ENCODE measurements at places on chromosomes 16 and 17. TPM values are rescaled to one million over a fixed set of nuclear protein-coding genes. Genes with fewer than 3 reads are reported as not detected.

- H3K27ac ChIP-seq: no peak overlapping the region
- peaks cover 3% of the 10 kb centered on the region for H3K36me3 ChIP-seq
- no peaks in the 10 kb centered on the region for H3K27me3 ChIP-seq
- H3K4me1 ChIP-seq: peaks cover 21% of the 10 kb centered on the region
- H3K4me3 ChIP-seq: no peak overlapping the region
- no peak for DNase-seq
These were observed 10.0 kb downstream of the PITPNC1 start for GRCh38 chr17:67386965-67387551.

DNA sequence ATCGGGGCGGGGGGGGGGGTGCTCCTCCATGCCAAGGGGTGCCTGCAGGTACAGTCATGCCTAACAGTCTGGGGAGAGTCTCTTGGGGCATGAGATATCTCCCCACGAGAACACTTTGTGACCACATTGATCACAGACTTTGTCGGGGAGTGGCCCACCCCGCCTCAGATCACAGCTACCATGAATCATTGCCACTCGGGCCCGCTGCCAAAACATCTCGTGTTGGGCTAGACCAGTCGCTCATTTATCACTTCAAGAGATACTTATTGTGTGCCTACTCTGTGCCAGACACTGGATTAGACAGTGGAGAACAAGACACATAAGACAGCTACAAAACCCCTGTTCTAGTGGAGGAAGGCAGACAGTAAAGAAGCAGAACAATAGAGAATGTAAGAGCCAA lies 72.6 kb downstream of the CLEC16A start:
- no peak overlapping the region for H3K27ac ChIP-seq
- no peak for DNase-seq
- H3K4me1 ChIP-seq: peaks cover 13% of the 10 kb centered on the region
- H3K4me3 ChIP-seq: no peak overlapping the region

GRCh38 chr16:88458039-88458772 lies 5.1 kb downstream of the ZFPM1 start:
- peaks cover 22% of the 10 kb centered on the region for H3K4me1 ChIP-seq
- H3K27ac ChIP-seq: no peak overlapping the region
- no peaks in the 10 kb centered on the region for H3K27me3 ChIP-seq
- no peak for DNase-seq

GRCh38 chr17:40936976-40937375 lies 470 bp downstream of the KRT23 start:
- H3K4me1 ChIP-seq: peaks cover 6% of the 10 kb centered on the region
- no peak overlapping the region for H3K4me3 ChIP-seq
- no peak for DNase-seq
- H3K36me3 ChIP-seq: no peaks in the 10 kb centered on the region

Gene PROCA1
- 3.0 TPM for total RNA-seq

- H3K27me3 ChIP-seq: no peaks in the 10 kb centered on the region
- H3K4me3 ChIP-seq: peak overlapping the region; percentile 18
- H3K4me1 ChIP-seq: peaks cover 57% of the 10 kb centered on the region
These were observed 10.9 kb upstream of the IL34 start for GRCh38 chr16:70635336-70636016.

DNA sequence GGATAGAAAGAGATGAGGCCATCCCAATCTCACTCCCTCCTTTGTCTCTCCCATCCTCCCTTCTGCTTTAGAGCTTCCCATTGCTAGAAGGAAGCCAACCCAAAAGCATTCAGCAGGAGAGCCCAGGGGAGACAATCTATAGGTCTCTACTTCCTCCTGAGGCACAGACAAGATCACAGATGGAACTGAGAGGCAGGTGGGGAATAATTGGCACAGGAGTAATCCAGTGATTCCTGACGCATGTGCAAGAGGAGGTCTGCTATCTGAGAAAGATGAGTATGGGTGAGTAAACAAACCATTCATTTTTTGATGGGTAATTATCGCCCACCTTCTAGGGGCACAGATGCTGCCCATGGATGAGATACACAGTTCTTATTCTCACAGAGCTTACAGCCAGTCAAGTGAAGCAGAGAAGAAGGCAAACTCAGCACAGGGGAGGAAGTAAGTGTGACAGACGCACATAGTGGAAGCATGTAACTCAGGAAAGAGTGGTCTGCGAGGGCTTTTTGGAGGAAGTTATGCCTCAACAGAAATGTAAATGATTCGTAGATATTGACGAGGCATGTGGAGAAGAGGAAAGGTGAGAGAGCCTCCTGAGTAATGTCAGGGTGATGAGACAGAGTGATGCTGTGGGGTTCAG lies 88.9 kb upstream of the HLF start:
- no peaks in the 10 kb centered on the region for H3K27me3 ChIP-seq
- H3K4me1 ChIP-seq: peaks cover 25% of the 10 kb centered on the region
- no peak for DNase-seq
- H3K4me3 ChIP-seq: no peak overlapping the region
- H3K27ac ChIP-seq: no peak overlapping the region

DNA sequence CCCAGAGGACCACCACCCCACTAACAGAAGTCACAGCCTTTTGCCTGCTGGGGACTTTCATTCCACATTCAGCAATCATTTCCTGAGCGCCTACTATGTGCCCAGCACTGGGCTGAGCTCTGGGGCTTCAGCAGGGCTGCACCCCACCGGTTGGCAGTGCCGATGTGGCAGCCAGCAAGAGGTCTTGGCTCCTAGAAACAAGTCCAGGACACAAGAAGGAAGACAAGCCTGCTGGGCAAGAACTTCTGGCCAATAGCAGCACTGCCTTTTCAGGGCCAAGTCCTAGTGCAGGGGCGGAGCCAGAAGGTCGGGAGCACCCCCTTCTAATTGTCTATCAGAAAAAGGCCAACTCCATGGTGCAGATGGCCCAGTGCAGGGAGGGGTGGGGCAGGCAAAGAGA lies 13.0 kb upstream of the HOXB9 start:
- no peaks in the 10 kb centered on the region for H3K4me1 ChIP-seq
- no peaks in the 10 kb centered on the region for H3K36me3 ChIP-seq
- no peak for DNase-seq
- no peak overlapping the region for H3K4me3 ChIP-seq
- peaks cover 99% of the 10 kb centered on the region for H3K27me3 ChIP-seq
- H3K27ac ChIP-seq: no peak overlapping the region

DNA sequence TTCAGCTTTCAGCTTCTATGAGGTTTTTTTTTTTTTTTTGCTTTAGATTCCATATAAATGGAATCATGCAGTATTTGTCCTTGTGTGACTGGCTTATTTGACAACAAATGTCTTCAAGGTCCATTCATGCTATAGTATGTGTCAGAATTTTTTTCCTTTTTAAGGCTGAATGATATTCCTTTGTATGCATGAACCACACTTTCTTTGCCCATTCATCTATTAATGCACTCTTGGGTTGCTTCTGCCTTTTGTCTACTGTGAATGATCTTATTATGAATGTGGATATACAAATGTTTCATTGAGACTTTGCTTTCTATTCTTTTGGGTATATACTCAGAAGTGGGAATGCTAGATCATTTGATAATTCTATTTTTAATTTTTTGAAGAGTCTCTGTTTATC lies 27.0 kb upstream of the LRRC75A start:
- no peak overlapping the region for H3K27ac ChIP-seq
- H3K27me3 ChIP-seq: no peaks in the 10 kb centered on the region
- H3K4me1 ChIP-seq: peaks cover 23% of the 10 kb centered on the region

DNA sequence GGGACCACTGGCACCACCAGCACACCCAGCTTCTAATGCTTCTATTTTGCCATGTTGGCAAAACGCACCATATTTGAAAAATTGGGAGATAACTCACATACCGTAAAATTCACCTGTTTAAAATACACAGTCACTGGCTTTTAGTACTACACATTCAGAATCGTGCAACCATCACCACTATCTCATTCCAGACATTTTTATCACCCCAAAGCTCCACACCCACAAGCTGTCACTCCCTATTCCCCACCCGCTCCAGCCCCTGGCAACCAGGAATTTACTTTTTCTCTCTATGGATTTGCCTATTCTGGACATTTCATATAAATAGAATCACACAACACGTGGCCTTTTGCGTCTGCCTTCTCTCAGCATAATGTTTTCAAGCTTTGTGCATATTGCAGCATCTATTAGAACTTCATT lies 25.0 kb downstream of the PPL start:
- no peak overlapping the region for H3K4me3 ChIP-seq
- no peak for DNase-seq
- H3K27me3 ChIP-seq: no peaks in the 10 kb centered on the region
- no peak overlapping the region for H3K27ac ChIP-seq
- H3K4me1 ChIP-seq: peaks cover 29% of the 10 kb centered on the region

DNA sequence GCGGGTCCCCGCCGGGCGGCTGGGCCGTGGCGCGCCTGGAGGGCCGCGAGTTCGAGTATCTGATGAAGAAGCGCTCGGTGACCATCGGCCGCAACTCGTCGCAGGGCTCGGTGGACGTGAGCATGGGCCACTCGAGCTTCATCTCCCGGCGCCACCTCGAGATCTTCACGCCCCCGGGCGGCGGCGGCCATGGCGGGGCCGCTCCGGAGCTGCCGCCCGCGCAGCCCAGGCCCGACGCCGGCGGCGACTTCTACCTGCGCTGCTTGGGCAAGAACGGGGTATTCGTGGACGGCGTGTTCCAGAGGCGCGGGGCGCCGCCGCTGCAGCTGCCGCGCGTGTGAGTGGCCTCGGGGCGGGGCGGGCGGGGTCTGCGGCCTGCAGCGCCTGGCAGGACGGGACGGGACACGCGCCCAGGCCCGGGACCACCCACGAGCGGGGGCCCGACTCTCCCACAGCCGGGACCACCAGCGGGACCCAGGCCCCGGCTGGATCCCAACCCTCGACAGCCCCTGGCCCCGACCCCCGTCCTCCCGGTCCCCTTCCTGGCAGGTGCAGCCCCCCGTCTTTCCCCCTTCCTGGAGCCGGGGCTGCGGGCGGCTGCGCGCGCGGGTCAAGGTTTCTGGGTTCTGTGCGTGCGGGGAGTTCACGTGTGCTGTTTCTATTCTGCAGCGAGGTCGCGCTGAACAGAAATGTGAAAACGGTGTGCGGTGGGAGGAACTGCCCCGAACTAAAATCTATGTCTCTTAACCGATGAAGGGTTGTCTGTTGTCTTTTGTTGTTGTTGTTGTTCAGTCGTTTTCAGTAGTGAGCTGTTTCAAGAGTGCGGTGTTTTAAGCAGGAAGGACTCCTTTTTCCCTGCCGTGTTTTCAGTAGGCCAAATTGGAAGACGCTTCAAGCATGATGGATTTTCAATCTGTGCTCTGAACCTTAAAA lies 705 bp downstream of the FOXK2 start:
- peak overlapping the region; percentile 87 for H3K4me3 ChIP-seq
- peak overlapping the region; percentile 82 for H3K27ac ChIP-seq
- DNase-seq: no peak

- DNase-seq: no peak
- H3K4me1 ChIP-seq: no peaks in the 10 kb centered on the region
- H3K27ac ChIP-seq: no peak overlapping the region
- no peak overlapping the region for H3K4me3 ChIP-seq
These were observed 6.5 kb upstream of the ULK2 start for GRCh38 chr17:19874256-19874655.

DNA sequence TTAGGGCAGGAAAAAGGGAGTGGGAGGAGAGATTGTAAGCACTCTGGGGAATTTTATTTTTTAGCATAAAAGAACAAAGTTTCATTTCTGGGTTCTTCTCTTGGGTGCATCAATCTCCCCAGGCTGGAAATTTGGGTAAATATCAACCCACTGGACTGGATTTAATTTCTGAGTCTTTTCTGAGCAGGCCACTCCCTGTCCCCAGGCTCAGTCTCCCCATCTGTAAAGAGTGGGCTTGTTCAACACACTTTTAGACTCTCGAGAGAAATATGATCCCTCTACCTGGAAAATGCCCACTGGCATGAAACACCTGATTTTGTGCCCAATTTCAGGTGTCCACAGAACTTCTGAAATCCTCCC lies 617 bp upstream of the VTN start:
- DNase-seq: no peak
- H3K36me3 ChIP-seq: peaks cover 2% of the 10 kb centered on the region
- peak overlapping the region; percentile 83 for H3K4me3 ChIP-seq
- no peaks in the 10 kb centered on the region for H3K27me3 ChIP-seq
- peaks cover 26% of the 10 kb centered on the region for H3K4me1 ChIP-seq
- H3K27ac ChIP-seq: peak overlapping the region; percentile 76

Gene ZFPM1
- 5.7 TPM for total RNA-seq

Gene MARVELD3
- not detected for total RNA-seq

DNA sequence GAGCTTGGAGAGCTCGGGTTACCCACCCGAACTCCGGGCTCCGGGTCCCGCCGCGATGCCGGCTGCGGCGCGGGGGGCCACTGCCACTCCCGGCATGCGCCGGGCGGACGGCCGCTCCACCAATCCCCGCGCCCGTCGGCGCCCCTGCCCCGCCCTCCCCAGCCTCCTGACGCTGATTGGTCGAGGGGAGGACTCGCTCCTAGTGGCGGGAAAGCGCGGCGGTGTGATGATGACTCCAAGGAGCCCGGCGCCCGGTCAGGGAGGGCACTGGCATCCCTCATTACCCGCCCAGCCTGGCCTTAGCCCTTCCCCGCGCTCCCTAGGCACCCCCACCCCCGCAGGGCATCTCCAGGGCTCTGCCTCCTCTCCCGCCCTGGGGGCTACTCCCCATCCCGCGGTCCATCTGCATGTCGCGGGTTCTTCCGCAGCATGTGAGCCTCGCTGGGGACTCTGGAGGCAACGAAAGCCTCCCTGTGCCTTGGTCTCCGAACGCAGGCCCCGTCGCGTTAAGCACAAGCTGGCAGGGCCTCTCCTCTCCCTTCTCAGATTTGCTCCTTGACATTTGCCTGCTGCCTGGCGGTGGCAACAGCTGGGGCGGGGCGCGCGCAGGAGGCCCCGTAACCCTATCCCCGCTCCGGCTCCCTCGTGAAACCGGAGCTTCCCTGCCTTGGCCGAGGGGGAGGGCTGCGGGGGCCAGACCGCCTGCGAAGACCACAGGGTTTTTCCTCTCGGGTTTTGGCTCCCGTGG lies 1.7 kb downstream of the ATP2A1 start:
- H3K4me3 ChIP-seq: peak overlapping the region; percentile 82
- no peaks in the 10 kb centered on the region for H3K27me3 ChIP-seq
- peak; percentile 94 for DNase-seq
- H3K4me1 ChIP-seq: peaks cover 14% of the 10 kb centered on the region
- H3K36me3 ChIP-seq: no peaks in the 10 kb centered on the region

- no peaks in the 10 kb centered on the region for H3K36me3 ChIP-seq
- peaks cover 16% of the 10 kb centered on the region for H3K4me1 ChIP-seq
- H3K4me3 ChIP-seq: no peak overlapping the region
- DNase-seq: no peak
- no peaks in the 10 kb centered on the region for H3K27me3 ChIP-seq
- no peak overlapping the region for H3K27ac ChIP-seq
These were observed 13.8 kb upstream of the SPOP start for GRCh38 chr17:49691677-49692191.

DNA sequence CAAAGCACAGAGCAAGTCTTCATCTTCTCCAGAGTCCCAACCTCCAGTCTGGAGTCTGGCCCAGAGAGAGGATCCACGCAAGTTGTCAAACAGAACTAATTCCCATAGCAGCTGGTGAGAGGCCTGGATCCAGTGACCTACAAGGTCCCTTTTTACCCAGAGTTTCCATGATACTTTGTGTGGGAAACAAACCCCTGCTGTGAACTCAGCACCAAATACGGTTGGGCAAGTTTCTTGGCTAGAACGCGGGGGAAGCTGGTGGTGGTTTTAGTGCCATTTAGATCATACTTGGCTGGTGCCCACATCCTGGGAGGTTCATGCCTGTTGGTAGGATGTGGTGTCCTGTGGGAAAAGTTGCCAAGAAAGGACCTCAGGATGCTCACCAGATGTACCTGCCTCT lies 18.1 kb downstream of the TMC7 start:
- peaks cover 18% of the 10 kb centered on the region for H3K4me1 ChIP-seq
- H3K4me3 ChIP-seq: no peak overlapping the region
- peak overlapping the region; percentile 63 for H3K27ac ChIP-seq
- no peaks in the 10 kb centered on the region for H3K36me3 ChIP-seq
- DNase-seq: no peak
